ENCODE measurements at places on chromosomes 2 and 18. TPM values are rescaled to one million over a fixed set of nuclear protein-coding genes. Genes with fewer than 3 reads are reported as not detected.

CFAP210 gene
- 0.41 TPM for total RNA-seq

KLHL30 gene
- not detected for total RNA-seq

- H3K27ac ChIP-seq: no peak overlapping the region
- no peaks in the 10 kb centered on the region for H3K36me3 ChIP-seq
- no peak overlapping the region for H3K4me3 ChIP-seq
- no peaks in the 10 kb centered on the region for H3K27me3 ChIP-seq
- no peak for DNase-seq
Measured at GRCh38 chr2:209990838-209991237, 11.6 kb upstream of the RPE start.

- H3K36me3 ChIP-seq: no peaks in the 10 kb centered on the region
- no peak overlapping the region for H3K4me3 ChIP-seq
- H3K4me1 ChIP-seq: peaks cover 15% of the 10 kb centered on the region
- H3K27me3 ChIP-seq: no peaks in the 10 kb centered on the region
- H3K27ac ChIP-seq: no peak overlapping the region
Measured at GRCh38 chr2:19244460-19245363, 113.7 kb downstream of the OSR1 start.

DNA sequence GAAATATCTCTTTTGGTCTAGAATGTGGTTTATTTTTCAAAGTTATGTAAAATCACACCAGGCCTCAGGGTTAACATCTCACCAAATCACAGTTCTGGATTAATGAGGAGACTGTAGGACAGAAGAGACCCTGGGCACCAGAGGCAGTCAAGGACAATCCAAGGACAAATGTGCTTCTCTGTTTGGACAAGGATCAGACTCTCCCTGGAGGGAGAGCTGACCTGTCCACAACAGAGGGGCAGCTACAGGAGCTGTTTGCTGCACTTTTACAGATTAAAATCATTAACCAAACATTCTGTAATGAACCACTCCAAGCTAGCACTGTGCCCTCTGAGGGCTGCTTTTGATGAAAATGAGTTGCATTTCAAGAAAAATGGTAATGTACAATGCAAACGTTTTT lies 690.6 kb upstream of the SLC8A1 start:
- H3K4me3 ChIP-seq: no peak overlapping the region
- H3K27ac ChIP-seq: no peak overlapping the region

DNA sequence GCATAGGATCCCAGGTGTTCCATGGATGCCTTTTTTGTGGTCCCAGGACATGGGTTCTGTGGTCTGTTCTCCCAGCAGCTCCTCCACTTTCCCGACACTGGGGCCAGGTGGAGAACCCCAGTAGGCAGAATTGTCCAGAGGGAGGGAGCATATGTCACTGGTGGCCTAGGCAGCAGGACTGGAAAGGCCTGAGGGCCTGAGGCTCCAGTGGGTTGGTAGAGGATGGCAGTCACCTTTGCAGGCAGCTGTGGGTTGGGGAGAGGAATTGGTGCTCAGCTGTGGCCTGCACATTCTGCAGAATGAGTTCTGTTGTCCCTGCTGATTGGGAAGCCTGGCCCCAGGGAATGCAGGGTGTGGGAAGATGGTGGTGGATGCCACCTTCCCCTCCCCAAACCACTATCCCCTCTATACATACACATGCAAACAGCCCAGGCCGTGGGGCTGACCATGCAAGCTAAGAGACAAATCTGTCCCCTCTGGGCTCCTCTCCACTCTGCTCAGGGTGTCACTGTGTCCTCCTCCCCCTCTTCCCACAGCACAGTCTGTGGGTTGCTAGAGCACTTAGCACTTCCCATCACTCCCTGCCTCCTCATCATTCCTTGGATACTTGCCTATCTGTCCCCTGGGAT lies 11.4 kb downstream of the CTIF start:
- peaks cover 11% of the 10 kb centered on the region for H3K36me3 ChIP-seq
- no peak overlapping the region for H3K4me3 ChIP-seq
- DNase-seq: no peak
- peaks cover 48% of the 10 kb centered on the region for H3K4me1 ChIP-seq
- peaks cover 11% of the 10 kb centered on the region for H3K27me3 ChIP-seq

DNA sequence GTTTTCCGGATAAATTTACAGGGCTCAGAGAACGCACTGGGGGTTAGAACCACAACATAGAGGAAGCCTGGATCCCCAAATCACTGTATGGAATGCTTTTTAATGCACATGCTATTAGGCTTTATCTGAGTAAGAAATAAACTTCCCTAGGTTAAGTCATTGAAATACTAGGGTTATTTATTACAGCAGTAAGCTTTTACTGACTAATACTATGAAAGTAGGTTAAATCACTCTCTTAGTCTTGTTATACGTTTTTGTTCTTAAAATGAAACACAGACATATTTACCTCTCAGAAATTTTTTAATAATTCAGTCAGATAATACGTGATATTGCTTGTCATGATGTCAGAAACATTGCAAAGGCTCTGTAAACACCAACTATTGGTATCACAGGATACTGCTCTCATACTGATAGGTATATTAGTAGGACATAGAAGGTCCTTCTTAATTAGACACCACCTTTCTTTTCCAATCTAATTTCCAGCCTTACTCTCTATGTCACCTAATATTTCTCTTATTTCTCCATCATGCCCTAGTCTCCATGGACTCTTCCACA lies 162.7 kb upstream of the NYAP2 start:
- H3K27me3 ChIP-seq: no peaks in the 10 kb centered on the region
- no peaks in the 10 kb centered on the region for H3K4me1 ChIP-seq
- H3K36me3 ChIP-seq: no peaks in the 10 kb centered on the region
- no peak for DNase-seq
- no peak overlapping the region for H3K4me3 ChIP-seq

DNA sequence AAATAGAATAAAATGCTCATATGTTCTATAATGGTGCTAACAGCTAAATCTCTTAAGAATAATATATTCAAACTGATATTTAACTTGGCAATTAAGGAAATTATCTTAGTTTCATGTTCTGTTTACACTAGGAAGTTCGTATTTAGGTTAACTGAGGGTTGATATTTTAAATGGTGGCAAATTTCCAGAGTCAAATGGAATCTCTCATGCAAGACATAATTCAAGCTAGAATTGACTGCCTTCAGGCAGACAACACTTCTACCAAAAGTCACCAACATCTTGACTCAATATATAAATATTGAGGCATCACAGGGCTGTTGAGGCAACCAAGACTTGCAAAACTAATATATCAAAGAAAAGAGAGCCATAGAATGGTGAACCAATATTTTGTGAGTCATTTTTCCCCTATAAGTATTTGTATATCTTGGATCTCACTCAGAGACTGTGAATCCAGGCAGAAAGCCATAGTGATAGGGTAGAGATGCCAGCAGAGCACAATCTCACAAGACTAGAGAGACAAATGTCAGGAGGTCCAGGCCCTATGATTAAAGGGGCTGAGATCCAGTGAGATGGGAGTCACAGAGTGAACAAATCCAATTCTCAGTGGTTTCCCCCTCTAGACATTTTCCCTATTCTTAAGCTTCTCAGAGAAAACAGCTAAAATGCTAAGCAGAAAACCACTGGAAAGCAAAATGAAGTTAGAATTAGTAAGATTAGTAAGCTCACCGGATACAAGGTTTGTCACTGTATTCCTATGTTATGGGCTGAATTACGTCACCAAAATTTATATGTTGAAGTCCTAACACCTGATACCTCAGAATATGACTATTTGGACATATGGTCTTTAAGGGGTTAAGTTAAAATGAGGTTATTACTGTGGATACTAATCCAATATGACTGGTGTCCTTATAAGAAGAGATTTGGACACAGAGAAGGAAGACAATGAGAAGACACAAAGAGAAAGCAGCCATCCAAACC lies 358.2 kb upstream of the UBE2E3 start:
- H3K27ac ChIP-seq: no peak overlapping the region
- DNase-seq: no peak
- peaks cover 2% of the 10 kb centered on the region for H3K27me3 ChIP-seq
- no peak overlapping the region for H3K4me3 ChIP-seq
- no peaks in the 10 kb centered on the region for H3K36me3 ChIP-seq

- H3K27ac ChIP-seq: no peak overlapping the region
- DNase-seq: no peak
- H3K4me3 ChIP-seq: no peak overlapping the region
- no peaks in the 10 kb centered on the region for H3K36me3 ChIP-seq
Measured at GRCh38 chr2:6143812-6144211, 451.6 kb downstream of the SOX11 start.

DNA sequence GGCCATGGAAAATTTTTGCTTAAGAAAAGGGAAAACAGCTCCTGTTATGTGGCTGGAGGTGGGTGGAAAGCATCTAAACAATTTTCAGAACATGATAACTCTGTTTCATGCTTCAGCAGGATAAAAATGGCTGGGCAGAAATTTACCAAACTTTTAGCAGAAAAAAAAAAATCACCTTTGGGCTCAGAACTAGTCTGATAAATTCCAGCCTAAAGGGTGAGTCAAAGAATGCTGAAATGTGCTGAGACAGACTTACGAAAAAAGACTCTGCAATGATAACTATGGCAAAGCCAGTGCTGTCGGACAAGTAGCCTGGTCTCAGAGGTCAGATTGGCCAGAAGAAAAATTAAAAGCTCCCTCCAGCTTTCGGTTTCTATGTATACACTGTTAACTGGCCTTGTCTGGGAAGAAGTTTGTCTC lies 123.6 kb downstream of the LRATD1 start:
- no peaks in the 10 kb centered on the region for H3K4me1 ChIP-seq
- no peak overlapping the region for H3K27ac ChIP-seq
- no peak overlapping the region for H3K4me3 ChIP-seq
- no peak for DNase-seq

DNA sequence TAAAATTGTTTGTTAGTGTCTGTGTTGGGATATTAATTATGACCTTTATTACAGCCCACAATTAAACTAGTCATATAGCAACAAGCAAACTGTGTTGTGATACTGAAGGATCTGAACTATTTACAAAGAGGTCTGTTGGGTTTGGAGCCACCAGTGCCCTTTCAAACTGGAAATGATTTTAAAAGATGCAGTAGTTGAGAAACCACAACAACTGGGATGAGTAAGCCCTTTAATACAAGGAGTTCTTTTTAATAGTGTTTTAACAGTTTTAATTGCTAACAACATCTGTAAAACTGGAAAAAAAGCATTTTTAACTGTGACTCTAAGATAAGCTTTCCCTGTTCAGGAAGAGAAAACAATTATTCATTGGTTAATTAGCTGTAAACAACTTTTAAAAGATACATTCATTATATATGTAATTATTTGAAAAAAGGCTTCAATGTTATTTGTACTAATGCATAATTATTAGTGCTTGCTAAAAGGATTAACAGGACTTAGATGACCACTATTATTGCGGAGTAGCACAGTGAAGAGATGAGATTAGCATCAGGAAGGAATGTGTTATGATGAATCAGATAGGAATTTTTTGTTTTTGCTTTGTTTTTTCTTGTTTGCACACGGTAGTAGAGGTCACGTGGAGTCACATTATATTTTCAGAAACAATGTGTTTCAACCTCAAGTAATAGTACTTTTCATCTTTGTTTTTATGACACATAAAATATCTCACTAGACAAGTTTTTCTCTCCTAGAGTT lies 392.7 kb upstream of the FANCL start:
- H3K4me3 ChIP-seq: no peak overlapping the region
- H3K36me3 ChIP-seq: no peaks in the 10 kb centered on the region
- DNase-seq: no peak

DNA sequence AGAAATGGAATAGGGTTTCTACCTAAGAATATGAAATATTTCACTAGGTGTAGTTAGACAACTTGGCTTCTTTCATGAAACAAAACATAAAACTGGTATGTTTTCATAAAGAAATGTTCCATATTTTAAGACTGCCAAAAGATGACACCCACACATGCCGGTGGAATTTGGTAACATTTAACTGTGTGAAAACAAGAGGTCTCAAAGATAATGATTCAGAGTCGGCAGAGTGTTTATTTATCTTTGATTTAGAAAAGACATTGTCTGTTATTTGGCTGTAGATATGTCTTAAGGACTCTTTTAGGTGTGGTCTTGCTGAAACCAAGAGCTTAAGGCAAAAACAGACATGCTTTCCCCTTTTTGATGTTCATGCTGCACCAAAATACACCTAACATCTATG lies 63.5 kb upstream of the FN1 start:
- no peak overlapping the region for H3K27ac ChIP-seq
- H3K4me3 ChIP-seq: no peak overlapping the region
- no peaks in the 10 kb centered on the region for H3K36me3 ChIP-seq
- no peaks in the 10 kb centered on the region for H3K27me3 ChIP-seq
- no peaks in the 10 kb centered on the region for H3K4me1 ChIP-seq

DNA sequence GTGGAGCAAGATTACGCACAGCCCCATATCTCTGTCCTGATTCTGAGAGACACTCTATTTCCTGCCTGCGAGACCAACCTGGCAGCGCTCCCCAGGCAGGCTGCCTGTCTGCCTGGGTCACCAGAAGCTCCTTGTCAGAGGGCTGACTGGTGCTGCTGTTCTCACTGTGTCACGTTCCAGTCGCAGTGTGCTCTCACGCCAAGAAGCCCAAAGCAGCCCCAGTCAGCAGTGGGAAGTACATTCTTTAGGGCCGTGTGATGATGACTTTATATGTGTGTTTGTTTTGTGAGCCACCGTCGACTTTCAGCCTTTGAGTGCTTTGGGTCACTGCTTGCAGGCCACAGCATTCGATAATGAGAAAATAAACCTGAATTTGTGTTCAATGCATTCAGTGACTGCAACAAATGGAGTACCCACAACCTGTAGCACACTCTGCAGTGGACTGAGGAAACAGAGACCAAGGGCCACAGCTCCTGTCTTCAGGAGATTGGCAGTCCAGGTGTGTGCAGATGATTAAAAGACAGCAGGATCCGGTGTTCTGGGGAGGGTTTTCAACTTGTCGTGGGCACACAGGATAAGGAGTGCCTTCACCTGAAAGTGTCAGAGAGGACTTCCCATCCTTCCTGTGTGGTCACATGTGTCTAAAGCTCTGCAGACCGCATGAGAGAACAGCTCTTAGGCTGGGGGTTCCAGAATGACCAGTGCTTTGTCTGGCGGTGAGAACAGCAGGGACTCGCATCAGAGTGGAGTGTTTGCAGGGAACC lies 4.8 kb downstream of the TNFRSF11A start:
- DNase-seq: no peak
- H3K27me3 ChIP-seq: peaks cover 5% of the 10 kb centered on the region
- H3K27ac ChIP-seq: peak overlapping the region; percentile 7
- peaks cover 67% of the 10 kb centered on the region for H3K4me1 ChIP-seq
- H3K36me3 ChIP-seq: peaks cover 13% of the 10 kb centered on the region
- H3K4me3 ChIP-seq: peak overlapping the region; percentile 61

Measured in endothelial cell (in vitro differentiated cells).